ENCODE measurements at places on chromosomes 5 and 9.

GRCh38 chr5:98248949-98249348, 524.5 kb upstream of the RGMB start:
- DNase-seq = no peak

GRCh38 chr9:79263628-79264027, 308.1 kb upstream of the TLE4 start:
- DNase-seq = no peak

DNA sequence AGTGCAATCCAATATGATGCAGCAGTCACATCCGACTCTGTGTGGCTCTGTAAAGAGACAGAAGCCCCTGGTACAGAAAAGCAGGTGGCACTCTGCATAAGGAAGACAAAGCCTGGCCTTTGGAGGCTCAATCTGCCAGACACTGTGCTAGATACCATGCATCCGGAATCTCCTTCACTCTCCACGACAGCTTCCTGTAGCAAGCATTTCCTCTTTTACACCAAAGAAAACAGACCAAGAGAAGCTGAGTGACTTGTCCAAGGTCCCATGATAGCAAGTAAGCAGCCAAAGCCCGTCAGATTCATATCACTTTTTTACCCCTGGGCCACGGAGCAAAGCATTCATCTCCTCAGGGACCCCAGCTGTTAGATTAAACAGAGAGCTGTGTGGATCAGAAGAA, 64.2 kb upstream of the SMIM23 start:
- DNase-seq = no peak

GRCh38 chr9:91465420-91465819, 41.8 kb upstream of the NFIL3 start:
- no peak for DNase-seq

DNA sequence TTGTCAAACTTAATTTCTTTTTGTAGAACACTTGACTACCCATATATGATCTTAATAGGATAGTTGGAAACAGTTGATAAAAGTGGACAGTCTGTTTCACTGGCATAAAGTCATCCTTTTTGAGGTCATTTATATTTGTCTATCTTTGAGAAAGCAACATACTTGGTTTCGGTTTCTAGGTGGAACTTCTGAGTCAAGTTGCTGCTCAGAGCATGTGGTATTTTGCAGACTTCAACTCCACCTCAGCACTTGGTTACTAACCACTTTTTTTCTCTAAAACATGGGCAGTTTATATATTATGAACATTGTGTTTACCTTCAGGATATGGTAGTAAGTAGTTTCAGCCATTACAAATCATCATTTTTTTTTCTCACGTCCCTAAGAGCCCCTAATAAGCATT, 1749.0 kb upstream of the C9orf72 start:
- no peak for DNase-seq
